GM12892 (cell line): ENCODE measurements at places on chromosomes 2 and 18.

GRCh38 chr2:146024212-146024743 is 1504.4 kb upstream of the ZEB2 start:
- no peak for DNase-seq

GRCh38 chr2:209936106-209936666 is 66.3 kb upstream of the RPE start:
- DNase-seq, result no peak

- no peak for DNase-seq
Observed at GRCh38 chr2:27960237-27960912, 69.8 kb downstream of the BABAM2 start.

GRCh38 chr2:128720080-128721022 is 401.7 kb upstream of the HS6ST1 start:
- no peak for DNase-seq

DNA sequence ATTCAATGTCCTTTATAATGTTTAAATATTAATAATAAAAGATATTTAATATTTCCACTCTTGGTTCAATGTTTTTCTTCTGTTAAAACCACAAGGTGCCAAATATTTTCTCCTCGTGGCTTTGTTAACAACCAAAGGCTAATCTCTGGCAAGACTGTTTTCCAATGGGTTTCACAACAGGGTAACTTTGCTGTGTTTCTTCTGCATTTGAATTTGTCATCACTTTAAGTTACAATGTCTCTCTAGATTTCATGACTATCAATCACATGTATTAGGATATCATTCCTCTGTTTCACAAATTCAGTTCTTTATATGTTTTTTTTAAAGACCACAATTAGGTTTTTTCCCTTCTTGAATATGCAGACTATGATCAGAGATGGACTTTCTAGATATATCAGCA is 469.8 kb upstream of the ACVR2A start:
- DNase-seq, result no peak

GRCh38 chr2:102668171-102668570 is 48.8 kb downstream of the SLC9A2 start:
- no peak for DNase-seq

GRCh38 chr2:41763141-41763540 is 284.7 kb upstream of the PKDCC start:
- no peak for DNase-seq

GRCh38 chr18:75638776-75639471 is 211.4 kb upstream of the SMIM21 start:
- DNase-seq, result no peak

- no peak for DNase-seq
Observed at GRCh38 chr2:128454980-128455720, 136.5 kb upstream of the HS6ST1 start.

DNA sequence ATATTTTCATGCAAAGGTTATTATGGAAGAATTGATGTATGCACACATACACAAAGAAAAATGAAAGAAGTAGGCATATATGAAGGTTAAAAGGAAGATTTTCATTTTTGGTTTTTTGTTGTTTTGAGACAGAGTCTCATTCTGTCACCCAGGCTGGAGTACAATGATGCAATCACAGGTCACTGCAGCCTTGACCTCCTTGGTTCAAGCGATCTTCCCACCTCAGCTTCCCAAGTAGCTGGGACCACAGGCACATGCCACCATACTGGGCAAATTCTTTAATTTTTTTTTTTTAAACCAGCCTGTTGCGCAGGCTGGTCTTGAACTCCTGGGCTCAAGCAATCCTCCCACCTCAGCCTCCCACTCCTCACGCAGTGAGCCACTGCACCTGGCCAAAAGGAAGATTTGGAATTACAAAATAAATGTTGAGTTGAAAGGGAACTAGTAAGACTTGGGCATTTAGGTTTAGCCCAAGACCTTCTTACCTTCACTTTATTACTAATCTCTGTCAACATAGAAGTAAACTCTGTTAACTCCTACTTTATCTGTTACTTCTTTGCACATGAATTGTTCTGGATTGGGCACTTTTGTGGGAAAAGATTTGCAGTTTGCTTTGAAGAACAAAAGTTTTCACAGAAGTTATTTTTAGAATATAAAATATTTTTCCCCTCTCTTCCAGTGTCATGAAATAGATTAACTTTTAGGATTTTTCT is 31.7 kb upstream of the NBEAL1 start:
- no peak for DNase-seq

- DNase-seq, result no peak
Observed at GRCh38 chr18:68147728-68148127, 567.2 kb downstream of the TMX3 start.

GRCh38 chr2:232457121-232458011 is 1.4 kb downstream of the ALPI start:
- DNase-seq, result no peak

- DNase-seq, result no peak
Observed at GRCh38 chr2:16196687-16197503, 256.5 kb downstream of the MYCN start.

DNA sequence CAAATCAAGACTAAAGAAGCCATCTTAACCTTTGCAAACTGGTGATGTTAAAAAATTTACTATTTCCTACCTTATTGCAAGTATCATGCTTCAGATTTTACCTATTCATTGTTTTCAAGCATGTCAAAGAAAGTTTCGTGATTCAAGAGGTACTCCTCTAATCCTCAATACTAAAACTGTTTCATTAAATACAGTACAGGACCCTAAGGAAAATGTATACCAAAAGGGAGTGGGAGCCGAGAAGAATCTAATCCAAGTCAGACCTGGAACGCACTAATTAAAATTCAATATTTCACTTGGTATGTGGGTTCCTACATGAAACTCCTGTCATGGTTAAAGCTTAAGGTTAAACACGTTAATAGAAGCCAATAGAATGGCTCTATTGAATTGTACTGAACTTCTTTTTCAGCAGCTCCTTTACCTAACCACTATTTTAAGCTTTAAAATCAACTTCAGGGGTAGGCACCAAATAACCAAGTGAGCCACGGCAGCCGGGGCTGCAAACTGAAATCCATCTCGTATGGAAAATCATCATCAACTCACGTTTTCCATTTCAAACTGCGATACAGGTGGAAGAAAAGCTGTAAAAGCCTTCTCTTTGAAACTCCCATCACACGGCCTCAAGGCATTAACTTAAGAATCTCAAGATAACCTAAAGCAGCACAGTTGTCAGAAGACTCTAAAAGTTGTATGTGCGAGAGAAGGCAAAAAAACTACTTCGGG is 188.8 kb downstream of the ZEB2 start:
- no peak for DNase-seq

GRCh38 chr2:108936076-108936864 is 52.8 kb downstream of the EDAR start:
- DNase-seq, result no peak

GRCh38 chr18:48993586-48993985 is 42.8 kb upstream of the SMAD7 start:
- DNase-seq, result no peak

- DNase-seq, result no peak
Observed at GRCh38 chr2:72026819-72027425, 120.7 kb downstream of the CYP26B1 start.

DNA sequence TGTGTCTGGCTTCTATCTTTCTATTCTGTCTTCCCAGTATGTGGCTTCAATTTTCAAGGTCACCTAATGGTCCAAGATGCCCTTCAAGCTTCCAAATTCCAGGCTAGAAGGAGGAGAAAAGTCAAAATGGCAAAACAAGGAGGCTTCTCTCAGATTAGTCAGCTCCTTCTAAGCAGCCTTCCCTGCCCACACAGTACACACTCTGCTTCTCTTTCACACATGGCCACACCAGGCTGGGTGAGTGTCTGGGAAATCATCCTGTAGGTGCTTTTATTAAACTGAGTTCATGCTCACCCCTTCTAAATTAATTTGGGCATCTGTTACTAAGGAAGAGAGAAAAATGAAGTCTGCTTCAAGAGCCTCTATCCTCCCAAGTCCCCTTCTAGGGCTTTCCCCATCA is 277.2 kb upstream of the MGAT5 start:
- DNase-seq, result no peak
